Gastrocnemius medialis (tissue), 4 donors: ENCODE measurements at places on chromosomes 11 and 22.

DNA sequence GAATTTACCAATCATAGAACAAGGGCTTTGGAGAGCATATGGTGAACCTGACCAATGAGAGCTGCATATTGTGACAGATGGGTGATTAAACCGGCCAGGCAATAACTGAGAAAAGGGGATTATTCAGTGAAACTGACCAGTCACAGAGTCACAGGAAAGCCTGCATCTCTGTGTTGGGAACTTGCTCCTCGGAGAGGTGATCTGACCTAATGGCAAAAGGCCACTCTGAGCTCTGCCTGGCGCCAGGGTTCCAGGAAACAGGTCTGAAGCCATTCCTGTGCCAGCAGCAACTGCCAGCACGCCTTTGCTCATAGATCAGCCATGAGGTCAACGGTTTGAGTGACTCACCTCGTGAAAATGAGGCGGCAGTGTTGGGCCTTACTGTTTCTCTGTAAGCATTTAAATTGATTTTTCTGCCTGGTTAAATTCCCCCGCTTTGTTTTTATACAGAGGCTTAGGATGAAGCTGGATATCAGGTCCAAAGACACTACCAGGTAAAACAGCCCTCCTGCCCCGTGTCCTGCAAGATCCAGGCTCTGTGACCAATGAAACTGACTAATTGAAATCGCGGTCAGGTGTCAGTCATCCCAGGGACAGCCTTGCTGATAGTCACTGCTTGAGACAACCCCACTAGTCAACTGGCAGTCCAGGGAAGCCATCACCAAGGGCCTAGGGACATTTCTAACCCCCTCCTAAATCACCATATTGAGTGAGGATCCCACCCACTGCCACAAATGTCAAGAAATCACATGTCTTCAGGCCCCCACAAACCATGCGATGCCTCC lies 35.8 kb upstream of the MYOD1 start:
- H3K4me1 ChIP-seq, result peaks cover 61% of the 10 kb centered on the region
- H3K27me3 ChIP-seq, result no peaks in the 10 kb centered on the region
- no peaks in the 10 kb centered on the region for H3K36me3 ChIP-seq

- no peaks in the 10 kb centered on the region for H3K4me1 ChIP-seq
- DNase-seq, result no peak
- no peak overlapping the region for H3K4me3 ChIP-seq
- no peaks in the 10 kb centered on the region for H3K36me3 ChIP-seq
Measured at GRCh38 chr11:127493330-127494022, 492.9 kb upstream of the KIRREL3 start.

DNA sequence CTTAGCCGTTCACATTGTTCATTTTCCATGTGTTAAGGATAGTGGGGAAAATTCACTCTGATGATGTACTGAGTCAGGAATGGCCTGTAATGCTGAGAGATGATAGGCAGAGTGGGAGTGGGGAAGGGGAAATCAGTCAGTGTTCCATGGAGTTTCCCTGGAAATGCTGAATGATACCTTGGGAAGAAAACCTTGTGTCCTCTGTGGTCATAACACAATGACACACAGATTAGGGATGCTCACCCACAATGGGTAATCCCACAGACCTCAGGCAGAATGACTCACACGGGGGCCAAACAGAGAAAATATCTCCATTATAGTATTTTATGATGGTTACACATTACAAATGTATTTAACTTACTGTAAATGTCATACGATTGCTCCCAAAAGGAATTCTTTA lies 118.0 kb downstream of the SNX19 start:
- DNase-seq, result no peak
- H3K36me3 ChIP-seq, result no peaks in the 10 kb centered on the region
- H3K4me3 ChIP-seq, result no peak overlapping the region
- H3K4me1 ChIP-seq, result no peaks in the 10 kb centered on the region
- no peak overlapping the region for H3K27ac ChIP-seq
- H3K27me3 ChIP-seq, result no peaks in the 10 kb centered on the region

DNA sequence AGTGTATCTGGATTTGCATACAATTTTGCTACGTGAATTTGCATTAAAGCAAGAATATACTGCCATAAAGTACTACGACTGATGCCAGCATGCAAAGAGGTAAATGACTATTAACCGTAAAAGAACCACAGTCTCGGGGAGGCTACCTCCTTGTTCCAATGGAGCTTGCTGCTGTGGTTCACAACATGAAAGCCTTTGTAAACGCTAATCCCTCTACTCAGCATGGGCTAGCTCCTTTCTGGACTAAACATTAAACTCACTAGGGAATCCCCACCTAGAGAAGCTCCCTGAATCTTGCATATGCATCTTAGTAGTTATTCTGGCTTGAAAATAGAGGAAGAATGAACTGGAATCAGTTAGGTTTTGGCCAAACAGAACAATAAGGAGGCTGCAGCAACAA lies 60.5 kb upstream of the ARHGAP32 start:
- H3K27ac ChIP-seq, result no peak overlapping the region
- DNase-seq, result no peak
- H3K36me3 ChIP-seq, result no peaks in the 10 kb centered on the region

GRCh38 chr11:57777969-57778317 lies 16.3 kb downstream of the CTNND1 start:
- DNase-seq, result no peak
- no peaks in the 10 kb centered on the region for H3K36me3 ChIP-seq
- peak overlapping the region; percentile 24 for H3K4me3 ChIP-seq
- H3K27ac ChIP-seq, result peak overlapping the region; percentile 68

- peaks cover 38% of the 10 kb centered on the region for H3K4me1 ChIP-seq
- H3K27me3 ChIP-seq, result no peaks in the 10 kb centered on the region
- DNase-seq, result no peak
- H3K4me3 ChIP-seq, result no peak overlapping the region
- no peaks in the 10 kb centered on the region for H3K36me3 ChIP-seq
- H3K27ac ChIP-seq, result peak overlapping the region; percentile 10
Measured at GRCh38 chr22:20138417-20138738, 6.8 kb downstream of the ZDHHC8 start.
